Left cardiac atrium (tissue), 4 donors: ENCODE measurements at places on chromosomes 2 and 18. TPM values are rescaled to one million over a fixed set of nuclear protein-coding genes. Genes with fewer than 3 reads are reported as not detected.

GRCh38 chr18:77557046-77557587 lies 307.5 kb downstream of the GALR1 start:
- no peak for DNase-seq

CARF gene
- total RNA-seq: 8.0 TPM

DNA sequence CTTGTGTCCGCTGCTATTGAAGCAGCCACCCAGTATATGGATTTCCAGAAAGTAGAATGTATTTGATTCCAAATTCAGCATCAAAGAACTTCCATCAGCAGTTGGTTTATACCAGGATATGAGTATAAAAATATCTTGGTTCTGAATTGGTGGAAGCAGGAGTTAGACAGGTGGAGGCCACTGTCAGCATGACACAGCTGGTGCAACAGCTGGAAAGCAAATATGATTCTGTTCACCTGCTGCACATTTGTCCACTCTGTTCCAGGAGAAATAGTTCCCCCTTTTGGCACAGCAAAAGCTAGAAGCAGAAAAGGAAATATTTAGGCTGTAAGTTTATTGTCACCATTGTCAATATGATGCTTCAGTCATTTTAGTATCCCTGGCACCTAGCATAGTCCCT lies 41.2 kb downstream of the KIAA2012 start:
- no peak for DNase-seq

ZNF521 gene
- 29.4 TPM for total RNA-seq

AQP4 gene
- 5.6 TPM for total RNA-seq

DNA sequence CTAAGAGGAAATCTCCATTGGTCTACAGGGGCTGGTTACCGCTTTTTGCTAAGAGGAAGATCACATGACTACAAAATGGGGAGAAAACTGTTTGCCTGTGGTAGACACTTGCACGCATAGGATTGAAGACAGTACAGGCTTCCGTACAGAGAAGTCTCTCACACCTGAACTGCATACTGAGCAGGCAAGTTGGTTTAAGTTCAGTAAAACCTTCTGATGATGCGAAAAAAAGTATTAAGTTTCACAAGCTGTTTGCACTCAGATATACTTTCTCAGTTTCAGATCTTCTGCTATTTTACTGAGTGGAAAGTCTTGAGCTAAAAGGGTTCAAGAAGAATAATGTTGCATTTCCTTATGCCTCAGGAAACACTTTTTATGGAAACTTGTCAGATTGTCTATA lies 292.2 kb upstream of the MC4R start:
- DNase-seq: no peak

- no peak for DNase-seq
Observed at GRCh38 chr18:59546188-59546587, 151.0 kb downstream of the CCBE1 start.

- DNase-seq: no peak
Observed at GRCh38 chr2:172455121-172455515, 27.7 kb downstream of the ITGA6 start.

AOX1 gene
- total RNA-seq: 16.6 TPM

DNA sequence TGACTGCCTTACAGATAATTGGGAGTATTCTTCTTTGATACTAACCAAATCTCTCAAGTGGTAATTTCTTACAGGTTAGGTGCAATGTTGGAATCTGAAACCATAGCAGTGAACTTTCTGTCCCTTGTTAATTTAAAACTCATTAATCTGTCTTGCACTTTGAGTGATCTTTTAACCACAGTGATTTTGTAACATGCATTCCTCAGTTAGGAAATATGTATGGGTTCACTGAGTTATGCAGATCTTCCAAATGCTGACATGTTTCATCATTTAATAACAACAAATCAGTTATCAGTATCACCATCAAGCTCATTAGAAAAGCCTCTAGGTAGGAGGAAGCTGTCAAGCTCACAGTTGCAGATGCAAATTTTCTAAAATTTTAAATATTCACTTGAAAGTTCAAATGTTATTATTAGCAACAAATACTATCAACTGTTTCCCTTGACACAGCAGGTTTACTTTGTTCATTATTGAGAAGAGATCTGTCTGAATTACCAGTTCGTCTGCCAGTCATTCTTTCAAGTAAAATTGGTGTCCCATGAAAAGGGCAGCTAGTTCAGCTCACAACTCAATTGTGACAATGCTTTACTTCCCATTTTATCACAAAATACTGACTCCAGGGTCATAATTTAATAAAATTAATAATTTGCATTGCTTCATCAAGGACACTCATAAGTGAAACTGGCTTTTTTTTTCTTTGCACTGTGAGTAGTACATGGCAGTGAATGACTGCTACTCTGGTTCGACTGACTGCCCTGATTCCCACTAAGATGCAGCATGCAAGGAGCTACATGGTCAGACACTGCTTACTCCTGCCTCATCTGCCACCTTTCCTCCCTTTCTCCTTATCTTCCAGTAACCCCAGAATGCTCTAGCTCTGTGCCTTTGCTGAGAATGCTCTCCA lies 31.6 kb downstream of the SUCLG1 start:
- no peak for DNase-seq

DNA sequence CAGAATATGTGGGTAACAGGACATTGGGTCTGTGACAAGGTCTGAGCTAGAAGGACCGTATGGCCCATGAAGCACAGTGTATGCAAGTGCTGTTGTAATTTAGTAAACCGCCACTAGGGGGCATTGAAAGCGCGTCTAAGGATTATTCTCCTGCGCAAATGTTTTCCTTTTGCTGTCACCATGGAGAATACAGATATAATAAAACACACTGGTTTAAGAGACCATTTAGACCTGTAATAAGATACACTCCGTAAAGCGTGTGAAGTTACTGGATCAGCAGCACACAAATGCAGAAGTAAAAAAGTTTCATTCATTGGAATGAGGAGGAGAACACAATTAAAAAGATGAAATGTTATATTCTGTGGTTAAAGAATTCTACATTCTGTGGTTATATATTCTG lies 272.4 kb downstream of the AGAP1 start:
- DNase-seq: peak; percentile 55

TMEM163 gene
- total RNA-seq: 3.5 TPM

AGXT gene
- total RNA-seq: 0.29 TPM

DNA sequence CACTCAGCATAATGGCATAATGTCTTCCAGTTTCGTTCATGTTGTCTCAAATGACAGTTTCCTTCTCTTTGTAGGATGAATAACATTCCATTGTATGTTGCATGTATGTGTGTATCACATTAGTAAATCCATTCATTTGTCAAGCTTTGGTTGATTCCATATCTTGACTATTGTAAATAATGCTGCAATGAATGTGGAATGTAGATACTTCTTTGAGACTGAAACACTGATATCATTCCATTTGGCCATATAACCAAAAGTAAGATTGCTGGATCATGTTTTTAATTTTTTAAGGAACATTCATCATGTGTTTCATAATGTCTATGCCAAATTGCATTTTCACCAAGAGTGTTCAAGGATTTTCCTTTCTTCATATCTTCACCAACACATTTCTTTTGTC lies 1711.4 kb upstream of the PIK3C3 start:
- no peak for DNase-seq

LOXL3 gene
- 8.4 TPM for total RNA-seq

- no peak for DNase-seq
Observed at GRCh38 chr2:182615036-182615435, 101.0 kb upstream of the DNAJC10 start.

DNA sequence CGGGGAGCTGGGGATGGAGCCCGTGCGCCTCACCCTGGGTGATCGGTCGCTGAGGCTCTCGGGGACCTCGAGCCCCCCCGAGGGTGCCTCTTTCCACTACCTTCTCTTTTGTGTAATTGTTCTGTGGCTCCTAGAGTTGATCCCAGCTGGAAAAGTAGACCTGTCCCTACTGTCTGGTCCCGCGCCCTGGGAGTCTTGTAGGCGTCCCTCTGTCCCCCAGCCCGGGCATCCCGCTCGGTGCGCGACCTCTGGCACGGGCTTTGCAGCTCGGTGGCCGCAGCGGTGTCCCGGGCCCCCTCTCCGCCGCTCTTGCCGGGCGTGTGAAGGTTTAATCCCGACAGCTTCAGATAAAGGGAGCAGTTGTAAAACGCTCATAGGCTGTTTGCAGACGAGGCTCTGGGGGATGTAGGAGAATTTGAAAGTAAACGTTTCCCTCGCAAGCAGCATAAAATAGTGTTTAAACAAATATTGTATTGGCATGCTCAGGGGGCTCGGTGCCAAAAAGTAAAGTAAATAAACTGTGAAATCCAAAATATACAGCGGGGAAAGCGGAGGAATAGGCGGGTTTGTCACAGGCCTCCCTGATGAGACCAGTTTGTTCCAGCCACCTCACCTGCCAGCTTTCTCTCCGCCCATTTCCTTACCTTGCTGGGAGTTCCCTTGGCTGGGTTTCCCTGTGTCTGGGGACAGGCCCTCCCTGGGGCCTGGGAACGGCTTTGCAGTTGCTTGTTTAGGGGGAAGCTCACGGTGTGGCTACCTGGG lies 1.9 kb downstream of the GLI2 start:
- no peak for DNase-seq

REG1A gene
- total RNA-seq: not detected

PASK gene
- 4.6 TPM for total RNA-seq

GRCh38 chr2:178363252-178363651 lies 87.7 kb downstream of the PRKRA start:
- no peak for DNase-seq

- DNase-seq: no peak
Observed at GRCh38 chr2:16972276-16972675, 306.6 kb upstream of the CYRIA start.

COL6A3 gene
- total RNA-seq: 145 TPM

DNA sequence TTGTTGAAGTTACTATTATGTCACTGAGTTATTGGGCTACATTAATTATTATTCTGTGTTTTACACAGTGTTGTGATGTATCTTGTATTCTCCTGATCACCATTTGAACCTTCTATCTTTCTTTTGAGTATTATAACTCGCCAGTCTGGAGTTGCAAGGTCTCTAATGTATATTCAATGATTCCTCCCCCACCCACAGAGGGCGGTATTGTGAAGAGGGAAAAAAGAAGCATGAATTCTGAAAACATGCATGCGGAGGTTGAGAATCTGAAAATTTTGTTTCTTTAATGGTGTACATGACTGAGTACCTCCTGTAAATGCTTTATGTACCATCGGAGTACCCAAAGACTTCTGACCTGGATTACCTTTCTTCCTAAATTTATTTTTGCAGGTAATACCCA lies 266.6 kb downstream of the NR4A2 start:
- no peak for DNase-seq

GRCh38 chr2:20600756-20601325 lies 50.1 kb downstream of the HS1BP3 start:
- DNase-seq: no peak

- no peak for DNase-seq
Observed at GRCh38 chr2:65686928-65687521, 254.6 kb upstream of the SPRED2 start.

DNA sequence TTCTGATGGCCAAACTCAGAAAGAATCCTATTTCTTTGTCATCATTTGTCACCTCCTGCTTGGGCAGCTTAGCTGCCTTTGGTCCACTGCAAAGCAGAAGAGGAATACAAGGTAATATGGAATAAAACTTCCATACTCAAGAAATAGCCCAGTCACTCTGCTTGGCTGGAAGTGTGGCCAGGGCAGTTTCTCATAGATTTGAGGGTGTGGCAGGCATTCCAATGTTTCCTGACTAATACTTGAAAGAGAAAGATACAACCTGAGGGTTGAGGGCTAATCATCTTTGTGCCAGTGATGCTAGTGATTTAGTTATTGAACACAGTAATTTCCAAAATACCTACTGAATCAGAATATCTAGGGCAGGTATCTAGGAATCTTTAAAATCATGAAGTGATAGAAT lies 83.1 kb downstream of the FAM161A start:
- DNase-seq: no peak

DNA sequence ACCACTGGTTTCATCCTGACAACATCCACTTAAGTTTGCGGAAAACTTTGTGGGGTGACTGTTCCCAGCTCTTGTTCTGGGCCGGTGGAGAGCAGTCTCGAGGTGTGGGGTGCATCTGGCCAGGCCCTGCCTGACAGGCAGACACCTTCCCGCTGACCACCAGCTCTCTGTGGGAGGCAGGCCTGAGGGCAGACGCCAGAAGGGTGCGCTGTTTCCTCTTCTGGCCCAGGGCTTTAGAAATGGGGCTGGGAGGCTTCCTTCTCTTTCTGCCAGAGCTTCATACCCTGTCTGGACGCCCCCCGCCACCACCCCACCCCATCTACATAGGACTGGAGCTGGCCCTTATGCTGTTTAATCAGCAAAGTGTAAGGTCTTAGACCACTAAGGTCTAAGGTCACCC lies 263.8 kb downstream of the LOXHD1 start:
- DNase-seq: no peak

GRCh38 chr2:112449854-112450253 lies 16.4 kb upstream of the RGPD8 start:
- no peak for DNase-seq

AKAIN1 gene
- total RNA-seq: not detected

- DNase-seq: no peak
Observed at GRCh38 chr2:151630372-151630771, 103.9 kb downstream of the NEB start.

SERPINB4 gene
- not detected for total RNA-seq

TNFAIP6 gene
- total RNA-seq: 7.6 TPM

GRCh38 chr2:990970-991369 lies 40.3 kb downstream of the SNTG2 start:
- no peak for DNase-seq

GRCh38 chr2:202005272-202005887 lies 28.3 kb upstream of the FZD7 start:
- DNase-seq: no peak

GRCh38 chr2:66032226-66032775 lies 402.6 kb upstream of the MEIS1 start:
- DNase-seq: no peak

STK17B gene
- total RNA-seq: 11.5 TPM

MRPL44 gene
- total RNA-seq: 29.5 TPM

VWA3B gene
- 0.50 TPM for total RNA-seq
